ENCODE measurements at places on chromosomes 5 and 9. TPM values are rescaled to one million over a fixed set of nuclear protein-coding genes. Genes with fewer than 3 reads are reported as not detected.

GRCh38 chr9:109001275-109001676 is 12.0 kb downstream of the CTNNAL1 start:
- H3K27me3 ChIP-seq: no peaks in the 10 kb centered on the region
- no peak for DNase-seq
- H3K4me3 ChIP-seq: no peak overlapping the region
- no peaks in the 10 kb centered on the region for H3K4me1 ChIP-seq
- no peaks in the 10 kb centered on the region for H3K36me3 ChIP-seq
- no peak overlapping the region for H3K27ac ChIP-seq

DNA sequence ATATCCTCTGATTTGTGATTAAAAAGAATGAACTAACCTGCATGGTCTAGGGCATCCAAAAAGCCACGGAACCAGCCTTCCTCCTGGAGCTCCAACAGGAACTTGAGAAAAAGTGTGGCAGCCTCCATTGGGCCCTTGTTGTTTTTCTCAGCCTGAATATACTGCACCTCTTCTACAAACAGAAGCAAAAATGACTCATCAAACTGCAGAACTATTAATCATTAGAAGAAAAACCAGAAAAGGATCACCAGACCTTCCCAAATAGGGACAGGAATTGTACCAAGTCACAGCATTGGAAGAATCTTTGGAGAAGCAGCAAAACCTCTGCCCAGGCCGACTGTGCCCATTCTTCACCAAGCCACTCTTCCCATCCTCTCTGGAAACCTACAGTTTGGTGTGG is 25.2 kb downstream of the RIGI start:
- no peaks in the 10 kb centered on the region for H3K4me1 ChIP-seq

GRCh38 chr9:71144495-71144894 is 23.1 kb upstream of the TRPM3 start:
- H3K4me3 ChIP-seq: no peak overlapping the region
- no peaks in the 10 kb centered on the region for H3K27me3 ChIP-seq
- no peak for DNase-seq
- H3K36me3 ChIP-seq: no peaks in the 10 kb centered on the region

PPP2R2B gene
- 27.3 TPM for total RNA-seq

DNA sequence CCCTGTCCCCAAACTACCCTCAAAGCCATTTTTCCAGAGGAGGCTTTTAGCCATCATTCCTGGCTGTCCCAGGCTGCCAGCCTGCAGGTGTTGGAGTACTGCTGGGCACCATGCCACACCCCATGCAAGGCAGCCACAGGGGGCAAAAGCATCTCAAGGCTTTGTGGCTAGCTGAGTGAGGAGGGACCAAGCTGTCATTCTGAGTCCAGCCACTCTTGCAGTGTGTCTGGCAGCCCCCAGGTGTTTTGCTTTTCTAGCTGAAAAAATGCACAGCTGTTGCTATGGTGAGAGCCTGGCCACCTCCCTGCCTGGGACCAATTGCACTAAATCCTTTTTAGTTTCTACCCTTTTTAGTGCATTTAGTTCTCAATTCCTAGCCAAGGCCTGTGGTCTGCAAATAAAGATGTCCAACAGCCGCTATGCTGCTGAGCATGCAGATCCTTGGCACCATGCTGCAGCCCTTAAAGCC is 50.4 kb upstream of the PTGS1 start:
- no peak for DNase-seq
- H3K4me3 ChIP-seq: no peak overlapping the region
- H3K4me1 ChIP-seq: peaks cover 1% of the 10 kb centered on the region
- no peaks in the 10 kb centered on the region for H3K36me3 ChIP-seq
- H3K27me3 ChIP-seq: no peaks in the 10 kb centered on the region
- no peak overlapping the region for H3K27ac ChIP-seq

- no peak overlapping the region for H3K4me3 ChIP-seq
Observed at GRCh38 chr5:10293907-10294662, 13.6 kb downstream of the CMBL start.

DNA sequence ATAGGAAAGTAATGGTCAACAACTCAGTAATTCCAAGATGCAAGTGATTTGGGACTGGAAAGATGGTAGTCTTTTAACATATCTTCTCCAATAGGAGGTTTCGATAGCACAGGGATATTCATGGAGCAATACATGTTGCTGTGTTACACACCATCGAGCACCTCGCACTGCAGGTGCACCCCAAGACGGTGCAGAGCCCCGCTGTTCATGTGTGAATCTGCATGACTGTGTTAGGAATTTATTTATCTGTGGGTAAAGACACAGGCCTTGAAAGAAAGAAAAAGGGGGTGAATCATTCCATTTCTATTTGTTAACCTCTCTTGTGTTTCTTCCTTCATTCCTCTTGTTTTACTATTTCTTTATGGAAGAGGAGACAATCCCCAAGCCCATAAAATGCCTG is 217.1 kb downstream of the EBF1 start:
- no peak overlapping the region for H3K27ac ChIP-seq
- no peak overlapping the region for H3K4me3 ChIP-seq
- no peaks in the 10 kb centered on the region for H3K36me3 ChIP-seq
- no peaks in the 10 kb centered on the region for H3K27me3 ChIP-seq
- no peak for DNase-seq

PAIP2 gene
- 82.1 TPM for total RNA-seq

DNA sequence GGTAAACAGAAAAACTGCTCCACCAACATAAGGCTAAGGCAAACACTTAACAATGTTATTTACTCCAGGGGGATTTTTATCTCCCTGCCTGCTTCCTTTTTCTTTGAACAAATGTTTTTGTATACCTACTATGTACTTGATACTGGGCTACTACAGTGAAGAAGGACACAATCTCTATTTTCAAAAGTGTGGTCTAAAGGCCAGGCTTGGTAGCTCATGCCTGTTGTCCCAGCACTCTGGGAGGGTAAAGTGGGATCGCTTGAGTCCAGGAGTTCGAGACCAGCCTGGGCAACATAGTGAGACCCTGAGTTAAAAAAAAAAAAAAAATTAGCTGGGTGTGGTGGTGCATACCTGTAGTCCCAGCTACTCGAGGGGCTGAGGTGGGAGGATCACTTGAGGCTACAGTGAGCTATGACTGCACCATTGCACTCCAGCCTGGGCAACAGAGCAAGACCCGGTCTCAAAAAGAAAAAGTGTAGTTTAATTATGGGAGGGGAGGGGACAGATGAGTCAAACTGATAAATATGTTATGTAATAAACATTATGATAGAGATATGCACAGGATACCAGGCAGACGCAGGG is 3.3 kb downstream of the STOM start:
- H3K36me3 ChIP-seq: no peaks in the 10 kb centered on the region
- no peak for DNase-seq
- peaks cover 3% of the 10 kb centered on the region for H3K4me1 ChIP-seq
- H3K27me3 ChIP-seq: no peaks in the 10 kb centered on the region

DNA sequence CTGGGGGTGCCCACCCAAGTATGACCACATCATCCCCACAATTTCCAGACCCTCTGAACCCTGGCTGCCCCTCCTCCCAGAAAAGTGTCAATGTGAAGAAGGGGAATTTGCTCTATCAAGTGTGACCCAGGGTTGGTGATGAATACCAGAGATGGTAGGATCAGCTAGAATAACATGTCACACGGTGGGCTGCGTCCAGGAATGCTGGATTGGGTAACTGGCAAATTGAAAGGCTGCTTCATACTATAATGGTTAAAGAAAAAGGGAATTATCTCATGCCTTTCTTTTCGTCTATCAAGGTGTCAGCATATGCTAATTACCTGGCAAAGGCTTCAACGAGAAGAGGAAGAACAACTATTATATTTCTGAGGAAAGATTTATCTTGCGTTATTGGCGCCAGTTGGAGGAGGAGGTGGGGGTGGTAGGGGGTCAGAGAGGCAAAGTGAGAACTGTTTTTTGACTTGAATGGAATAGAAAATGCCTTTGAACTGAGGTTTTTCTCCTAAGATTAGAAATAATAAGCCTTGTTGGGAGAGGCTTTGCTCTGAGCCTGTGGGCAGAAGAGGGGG is 27.8 kb upstream of the ARAP3 start:
- H3K4me1 ChIP-seq: no peaks in the 10 kb centered on the region
- H3K4me3 ChIP-seq: no peak overlapping the region
- H3K27ac ChIP-seq: no peak overlapping the region
- DNase-seq: no peak
- H3K27me3 ChIP-seq: no peaks in the 10 kb centered on the region

PAPPA gene
- total RNA-seq: 13.2 TPM

DNA sequence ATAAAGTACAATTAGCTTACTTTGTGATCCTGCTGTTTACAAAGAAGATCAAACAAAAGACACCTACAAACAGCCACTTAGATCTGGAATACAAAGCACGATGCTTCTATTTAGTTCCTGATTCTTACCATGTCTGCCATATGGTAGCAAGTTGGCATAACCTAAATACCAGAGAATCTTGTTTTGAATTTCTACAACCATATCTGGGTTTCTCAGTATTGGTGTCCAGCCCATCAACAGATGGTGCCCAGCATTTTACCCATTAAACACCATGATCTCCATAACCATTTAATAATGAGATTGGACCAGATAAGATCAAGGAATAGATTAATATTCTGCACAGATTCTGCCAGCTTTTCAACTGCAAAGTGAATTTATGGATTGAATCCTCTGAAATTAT is 29.8 kb downstream of the SLC24A2 start:
- H3K27ac ChIP-seq: no peak overlapping the region
- H3K36me3 ChIP-seq: no peaks in the 10 kb centered on the region
- no peak for DNase-seq
- no peak overlapping the region for H3K4me3 ChIP-seq
- no peaks in the 10 kb centered on the region for H3K4me1 ChIP-seq

DNA sequence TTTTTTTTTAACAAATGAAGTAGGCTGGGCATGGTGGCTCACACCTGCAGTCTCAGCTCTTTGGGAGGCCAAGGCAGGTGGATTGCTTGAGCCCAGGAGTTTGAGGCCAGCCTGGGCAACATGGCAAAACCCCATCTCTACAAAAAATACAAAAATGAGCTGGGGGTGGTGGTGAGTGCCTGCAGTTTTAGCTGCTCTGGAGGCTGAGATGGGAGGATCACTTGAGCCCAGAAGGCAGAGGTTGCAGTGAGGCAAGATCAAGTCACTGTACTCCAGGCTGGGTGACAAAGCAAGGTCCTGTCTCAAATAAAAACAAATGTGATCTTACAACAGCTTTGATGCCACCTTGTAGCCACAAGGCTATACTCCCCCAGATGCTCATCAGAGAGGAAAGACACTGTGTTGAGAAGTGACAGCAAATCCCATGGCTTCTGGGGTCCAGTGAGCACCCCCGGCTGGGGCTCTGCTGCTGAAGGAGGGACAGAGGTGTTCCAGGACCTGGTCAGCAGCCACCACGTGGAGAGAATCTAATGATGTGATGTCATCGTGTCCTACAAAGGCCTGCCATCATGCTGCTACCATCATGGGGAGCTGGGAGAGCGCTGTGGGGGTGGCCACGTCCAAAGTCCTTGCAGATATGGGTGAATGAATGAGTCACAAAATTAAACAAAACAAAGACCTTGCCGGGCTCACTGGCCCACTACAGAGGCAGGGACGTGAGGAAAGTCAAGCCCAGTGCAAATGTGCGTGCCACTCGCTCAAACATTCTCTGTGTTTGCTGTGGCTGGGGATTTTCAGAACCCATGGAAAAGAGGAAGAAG is 60.7 kb downstream of the PRRT1B start:
- peaks cover 2% of the 10 kb centered on the region for H3K4me1 ChIP-seq
- no peak for DNase-seq
- H3K36me3 ChIP-seq: peaks cover 2% of the 10 kb centered on the region
- H3K4me3 ChIP-seq: no peak overlapping the region

DNA sequence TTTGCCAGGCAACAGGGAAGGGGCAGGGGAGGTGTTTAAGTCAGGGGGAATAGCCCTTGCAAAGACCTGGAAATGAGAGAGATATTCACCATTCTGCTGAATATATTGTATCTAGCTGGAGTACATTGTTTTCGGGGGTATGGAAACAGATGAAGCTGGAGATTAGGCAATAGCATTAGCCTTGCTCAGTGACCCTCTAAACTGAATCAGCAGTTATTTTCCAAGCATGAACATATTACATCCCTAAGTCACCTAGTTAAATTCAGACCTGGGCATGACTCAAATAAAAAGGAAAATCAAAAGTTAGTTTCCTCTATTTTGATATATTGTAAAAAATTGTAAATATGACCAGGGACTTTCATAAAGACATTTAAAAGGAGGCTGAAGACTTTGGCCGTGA is 544.6 kb upstream of the TRPC7 start:
- DNase-seq: no peak
- H3K4me1 ChIP-seq: no peaks in the 10 kb centered on the region
- H3K4me3 ChIP-seq: no peak overlapping the region
- H3K27me3 ChIP-seq: no peaks in the 10 kb centered on the region

ABO gene
- total RNA-seq: 1.4 TPM

GRCh38 chr5:178496642-178497041 is 93.6 kb downstream of the COL23A1 start:
- no peak overlapping the region for H3K4me3 ChIP-seq
- no peak overlapping the region for H3K27ac ChIP-seq
- no peaks in the 10 kb centered on the region for H3K36me3 ChIP-seq
- DNase-seq: no peak
- no peaks in the 10 kb centered on the region for H3K4me1 ChIP-seq

PDE6A gene
- not detected for total RNA-seq

DNA sequence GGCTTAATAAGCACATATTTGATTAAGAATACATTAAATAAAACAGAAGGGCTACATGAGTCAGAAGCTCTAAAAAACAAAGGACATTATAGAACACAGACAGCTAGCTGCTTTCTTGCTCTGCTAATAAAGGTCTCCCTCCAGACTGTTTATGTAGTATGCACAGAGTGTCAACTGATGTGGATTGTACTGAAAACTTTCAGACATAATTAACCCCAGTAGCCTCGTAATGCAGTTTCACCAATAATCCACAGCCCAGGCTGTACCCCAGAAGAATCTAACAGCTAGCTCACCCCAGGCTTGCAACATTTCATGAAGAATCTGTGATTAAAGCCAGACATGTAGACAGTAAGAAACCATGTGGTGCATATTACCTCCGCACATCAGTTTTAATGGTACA is 30.8 kb downstream of the FGF10 start:
- H3K27me3 ChIP-seq: no peaks in the 10 kb centered on the region
- no peak overlapping the region for H3K4me3 ChIP-seq
- no peak for DNase-seq
- no peaks in the 10 kb centered on the region for H3K4me1 ChIP-seq

UBAP2 gene
- total RNA-seq: 24.1 TPM

DNA sequence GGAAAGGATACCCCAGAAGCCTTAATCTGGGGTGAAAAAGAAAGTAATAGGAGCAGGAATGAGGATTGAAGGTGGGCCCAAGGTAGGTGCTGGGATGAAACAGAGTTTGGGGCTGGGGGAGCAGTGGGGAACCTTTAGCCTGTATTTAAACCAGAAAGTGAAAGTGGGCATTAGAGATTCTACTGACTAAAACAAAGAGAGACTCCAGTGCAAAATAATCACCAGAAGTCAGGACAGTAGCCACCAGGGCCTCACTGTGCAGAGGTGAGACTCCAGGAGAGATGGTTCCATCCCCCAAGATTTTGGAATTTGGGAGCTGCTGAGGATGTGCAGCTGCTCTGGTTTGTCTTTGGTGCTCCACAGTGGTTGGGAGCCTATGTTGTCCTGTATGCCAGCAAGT is 13.1 kb downstream of the DNAJB5 start:
- H3K27me3 ChIP-seq: no peaks in the 10 kb centered on the region
- H3K27ac ChIP-seq: no peak overlapping the region
- no peak for DNase-seq
- H3K4me3 ChIP-seq: no peak overlapping the region
- peaks cover 2% of the 10 kb centered on the region for H3K36me3 ChIP-seq
- H3K4me1 ChIP-seq: no peaks in the 10 kb centered on the region

TCF7 gene
- 1.6 TPM for total RNA-seq

LCN15 gene
- total RNA-seq: not detected

- H3K27me3 ChIP-seq: no peaks in the 10 kb centered on the region
- no peaks in the 10 kb centered on the region for H3K36me3 ChIP-seq
- no peak for DNase-seq
- no peaks in the 10 kb centered on the region for H3K4me1 ChIP-seq
- no peak overlapping the region for H3K4me3 ChIP-seq
Observed at GRCh38 chr9:112186695-112187094, 11.6 kb upstream of the SUSD1 start.

Data from aorta (tissue), 5 donors.